Left renal pelvis (tissue), 4 donors: ENCODE measurements at places on chromosomes 1 and 21.

GRCh38 chr21:42635848-42636519 lies 17.4 kb upstream of the PDE9A start:
- DNase-seq = no peak

- DNase-seq = no peak
Observed at GRCh38 chr1:93629101-93630059, 52.3 kb downstream of the BCAR3 start.

GRCh38 chr1:148318123-148318903 lies 164.8 kb downstream of the PPIAL4G start:
- DNase-seq = no peak

DNA sequence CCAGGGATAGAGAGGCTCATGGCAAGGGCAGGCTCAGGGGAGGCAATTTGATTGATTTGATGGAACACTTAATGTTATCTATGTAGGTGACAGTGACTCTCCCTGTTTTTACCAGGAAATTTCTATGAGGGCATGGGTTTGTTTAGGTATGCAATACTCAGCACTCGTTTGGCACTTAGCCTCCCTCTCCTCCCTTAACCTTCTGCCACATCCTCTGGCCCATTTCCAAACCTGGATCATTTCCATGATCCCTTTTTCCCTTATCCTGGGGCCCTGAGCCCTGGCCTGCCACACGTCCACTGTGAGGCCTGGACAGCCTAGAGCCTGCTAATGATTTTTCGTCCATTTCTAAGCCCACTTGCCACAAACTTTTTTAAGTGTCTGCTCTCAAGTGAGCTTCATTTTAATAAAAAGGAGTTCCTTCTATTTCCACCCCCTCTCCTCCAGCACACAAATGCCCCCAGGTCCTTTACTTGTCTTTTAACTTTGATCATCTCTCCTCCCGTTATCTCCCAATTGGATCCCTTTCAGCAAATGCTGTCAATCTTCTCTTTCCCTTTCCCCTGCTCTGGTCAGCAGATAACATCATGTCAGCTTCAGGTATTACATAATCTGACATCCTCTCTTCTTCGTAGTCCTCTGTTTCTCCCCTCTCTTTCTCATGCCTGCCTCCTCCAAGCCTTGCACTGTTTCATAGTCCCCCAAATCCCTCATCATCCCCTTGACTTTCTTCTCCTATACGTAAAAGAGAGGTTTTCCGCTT lies 37.8 kb upstream of the GADD45A start:
- DNase-seq = no peak

GRCh38 chr1:215226757-215227156 lies 144.2 kb downstream of the KCNK2 start:
- no peak for DNase-seq

- no peak for DNase-seq
Observed at GRCh38 chr21:37627074-37627473, 260.5 kb downstream of the DYRK1A start.

DNA sequence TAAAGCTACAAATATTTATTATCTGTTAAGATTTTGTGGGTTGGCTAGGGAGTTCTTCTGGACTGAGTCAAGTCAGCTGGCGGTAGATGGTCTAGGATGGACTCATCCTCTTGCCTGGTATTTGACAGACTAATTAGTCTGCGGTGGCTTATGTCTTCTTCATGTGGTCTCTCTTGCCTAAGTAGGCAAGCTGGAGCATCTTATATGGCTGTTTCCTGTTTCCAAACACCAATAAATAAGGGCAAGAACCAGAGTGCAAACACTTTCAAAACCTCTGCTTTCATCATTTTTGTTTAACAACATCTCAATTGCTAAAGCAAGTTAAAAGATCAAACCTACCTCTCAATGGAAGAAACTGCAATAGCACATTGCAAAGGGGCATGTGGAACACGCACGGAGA lies 484.8 kb downstream of the PTPRC start:
- DNase-seq = no peak

DNA sequence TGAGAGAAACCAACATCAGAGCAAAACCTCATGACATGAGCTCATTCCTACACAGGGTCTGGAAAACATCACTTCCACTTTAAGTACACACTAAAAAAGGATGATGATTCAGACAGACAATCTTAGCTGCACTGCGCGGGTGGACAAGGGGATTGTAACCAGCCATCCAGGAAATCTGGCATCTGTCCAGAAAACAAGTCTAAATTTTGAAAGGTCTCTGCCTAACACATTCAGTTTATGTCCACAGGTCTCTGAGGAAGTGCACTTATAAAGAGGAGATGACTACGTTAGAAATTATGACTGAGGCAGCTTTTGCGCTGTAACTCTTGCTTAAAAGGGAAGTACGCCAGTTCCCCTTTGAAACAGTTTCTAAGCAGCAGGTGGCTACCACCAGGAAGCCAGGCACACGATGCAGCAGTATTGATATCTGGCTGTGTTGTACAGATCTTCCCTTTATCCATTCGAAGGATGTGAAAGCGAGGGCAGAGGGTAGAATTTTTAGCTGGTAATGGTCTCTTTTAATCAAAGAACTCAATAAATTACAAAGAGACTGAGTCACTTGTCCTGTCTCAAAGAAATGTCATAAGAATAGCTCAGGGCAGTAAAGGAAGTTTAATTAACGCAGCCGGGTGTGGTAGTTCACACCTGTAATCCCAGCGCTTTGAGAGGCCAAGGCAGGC lies 128.0 kb downstream of the SETD4 start:
- DNase-seq = no peak

- no peak for DNase-seq
Observed at GRCh38 chr1:60427194-60427593, 353.6 kb upstream of the C1orf87 start.

GRCh38 chr1:178284058-178284457 lies 190.2 kb downstream of the RASAL2 start:
- no peak for DNase-seq

GRCh38 chr1:927748-928147 lies 4.0 kb downstream of the SAMD11 start:
- no peak for DNase-seq

DNA sequence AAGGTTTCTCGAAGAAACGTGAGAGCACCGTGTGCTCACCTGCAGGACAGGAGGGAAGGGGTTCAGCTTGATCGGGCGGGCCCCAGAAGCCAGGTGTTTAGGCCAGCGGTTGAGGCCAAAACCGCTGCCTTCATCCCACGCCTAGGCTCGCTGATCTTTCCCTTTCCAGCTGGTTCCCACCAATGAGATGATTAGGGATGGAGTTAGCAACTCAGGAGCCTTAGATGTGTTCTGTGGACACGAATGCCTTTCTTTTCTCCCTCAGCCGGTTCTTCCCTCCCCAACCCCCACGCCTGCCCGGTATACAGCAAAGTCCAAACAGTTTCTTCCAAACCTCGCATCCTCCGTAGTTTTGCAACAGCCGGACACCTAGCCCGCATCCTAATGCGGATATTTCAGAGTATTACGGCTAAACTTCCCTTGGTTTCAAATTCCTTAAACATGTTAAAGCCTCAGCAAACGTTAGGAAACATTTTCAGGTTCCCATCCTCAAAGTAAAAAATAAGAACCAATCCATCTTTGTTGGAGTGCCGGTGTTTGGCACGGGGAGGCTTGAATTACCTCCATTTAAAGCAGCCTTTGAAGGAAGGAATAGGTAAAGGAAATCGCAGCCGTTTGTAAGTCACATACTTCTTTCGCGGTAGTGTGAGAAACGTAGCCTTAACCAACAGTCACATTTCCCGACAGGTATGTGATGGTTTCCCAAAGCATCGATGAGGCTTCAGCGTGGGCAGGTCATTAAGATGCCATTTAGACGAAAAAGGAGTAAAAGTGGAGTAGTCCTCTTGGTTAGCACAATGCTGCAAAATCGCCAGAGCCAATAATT lies 1.1 kb downstream of the LRRC8C start:
- peak; percentile 20 for DNase-seq

DNA sequence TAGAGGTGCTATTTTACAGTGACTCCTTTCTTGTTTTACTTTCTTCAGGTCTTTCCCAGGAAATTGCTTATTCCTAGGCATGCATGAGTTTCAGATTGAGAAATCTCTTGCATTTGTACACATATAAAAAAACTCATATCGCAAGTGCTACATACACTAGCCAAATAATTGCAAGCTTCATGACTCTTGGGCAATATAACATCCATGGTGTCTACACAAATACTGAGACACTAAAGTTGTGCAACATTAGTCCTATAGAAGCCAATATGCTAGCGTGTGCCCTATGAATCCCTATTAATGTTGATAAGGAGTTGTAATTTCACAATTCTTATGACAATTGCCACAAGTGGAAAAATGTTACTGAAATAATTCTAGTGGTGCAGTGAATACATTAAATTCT lies 591.0 kb downstream of the ADGRL2 start:
- DNase-seq = no peak

GRCh38 chr1:9320520-9321479 lies 28.1 kb downstream of the SPSB1 start:
- no peak for DNase-seq

GRCh38 chr1:72241397-72241796 lies 40.9 kb downstream of the NEGR1 start:
- DNase-seq = no peak

- DNase-seq = no peak
Observed at GRCh38 chr1:10852018-10852417, 55.6 kb upstream of the CASZ1 start.

DNA sequence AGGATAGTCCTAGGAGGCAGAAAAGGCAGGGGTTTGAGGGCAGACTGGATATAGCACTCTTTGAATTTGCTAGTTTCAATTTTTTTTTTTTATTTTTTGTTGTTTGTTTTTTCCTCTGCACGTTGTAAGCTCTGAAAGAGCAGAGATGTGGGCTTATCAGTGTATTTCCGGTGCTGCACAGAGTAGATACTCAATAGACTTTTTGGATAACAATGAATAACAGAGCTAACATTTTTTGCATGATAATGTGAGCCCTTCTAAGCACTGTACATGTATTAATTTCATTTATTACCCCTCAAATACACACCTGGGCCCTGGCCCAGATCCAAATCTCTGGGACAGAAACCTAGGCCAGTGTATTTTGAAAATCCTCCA lies 17.1 kb upstream of the PARP1 start:
- DNase-seq = no peak

GRCh38 chr1:201739492-201740085 lies 89.4 kb upstream of the IPO9 start:
- DNase-seq = no peak

DNA sequence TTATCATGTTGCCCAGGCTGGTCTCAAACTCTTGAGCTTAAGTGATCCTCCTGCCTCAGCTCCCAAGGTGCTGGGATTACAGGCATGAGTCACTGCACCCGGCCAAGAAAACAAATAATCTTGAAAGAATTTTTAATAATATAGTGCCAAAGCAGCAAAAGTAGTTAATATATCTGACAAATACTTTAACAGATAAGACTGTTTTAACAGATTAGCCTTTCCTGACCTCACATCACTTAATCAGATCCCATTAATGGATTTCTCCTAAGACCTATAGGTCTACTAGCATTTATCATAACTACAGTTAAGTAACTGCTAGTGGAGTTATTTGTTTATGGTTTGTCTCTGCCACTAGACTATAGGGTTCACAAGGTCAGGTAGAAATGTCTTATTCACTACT lies 61.1 kb upstream of the HP1BP3 start:
- DNase-seq = no peak

GRCh38 chr1:166159656-166160055 lies 7.1 kb downstream of the FAM78B start:
- no peak for DNase-seq

DNA sequence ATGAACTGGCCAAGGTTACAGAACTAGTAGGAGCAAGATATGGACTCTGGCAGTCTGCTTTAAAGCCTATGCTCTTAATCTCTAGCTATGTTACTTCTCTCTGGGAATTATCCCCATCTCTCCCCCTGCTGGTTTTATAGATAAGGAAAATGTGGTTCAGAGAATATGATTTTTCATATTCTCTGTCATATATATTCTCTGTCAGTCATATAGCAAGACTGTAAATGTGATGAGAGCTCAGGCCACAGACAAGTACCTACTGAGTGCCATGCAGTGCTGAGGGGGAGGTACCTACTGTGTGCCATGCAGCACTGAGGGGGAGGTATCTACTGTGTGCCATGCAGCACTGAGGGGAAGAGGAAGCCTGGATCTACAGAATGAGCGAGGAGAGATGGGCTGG lies 220.3 kb upstream of the FGGY start:
- DNase-seq = no peak

- DNase-seq = no peak
Observed at GRCh38 chr1:59504276-59504675, 207.4 kb downstream of the FGGY start.

DNA sequence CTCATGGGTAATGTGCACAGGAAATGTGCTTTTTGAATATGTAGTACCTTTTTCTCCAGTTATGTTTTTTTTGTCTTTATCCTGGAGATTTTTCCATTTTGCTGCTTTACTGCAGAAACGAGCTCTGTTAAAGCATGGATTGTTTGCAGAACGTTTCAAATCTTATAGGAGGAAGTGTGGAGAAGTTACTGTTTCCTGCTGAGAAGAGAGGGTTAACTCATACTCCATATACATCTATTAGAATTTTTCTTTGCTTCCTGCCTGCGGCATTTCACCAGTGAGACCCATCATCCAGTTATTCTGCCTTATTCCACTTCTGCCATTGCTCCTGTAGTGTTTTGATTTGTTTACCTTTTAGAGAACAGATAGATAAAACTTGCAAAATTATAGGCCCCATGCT lies 2.0 kb downstream of the RPRD2 start:
- DNase-seq = no peak

- no peak for DNase-seq
Observed at GRCh38 chr1:211331011-211331709, 4.5 kb downstream of the TRAF5 start.

- DNase-seq = no peak
Observed at GRCh38 chr1:21818656-21819055, 6.6 kb downstream of the LDLRAD2 start.

DNA sequence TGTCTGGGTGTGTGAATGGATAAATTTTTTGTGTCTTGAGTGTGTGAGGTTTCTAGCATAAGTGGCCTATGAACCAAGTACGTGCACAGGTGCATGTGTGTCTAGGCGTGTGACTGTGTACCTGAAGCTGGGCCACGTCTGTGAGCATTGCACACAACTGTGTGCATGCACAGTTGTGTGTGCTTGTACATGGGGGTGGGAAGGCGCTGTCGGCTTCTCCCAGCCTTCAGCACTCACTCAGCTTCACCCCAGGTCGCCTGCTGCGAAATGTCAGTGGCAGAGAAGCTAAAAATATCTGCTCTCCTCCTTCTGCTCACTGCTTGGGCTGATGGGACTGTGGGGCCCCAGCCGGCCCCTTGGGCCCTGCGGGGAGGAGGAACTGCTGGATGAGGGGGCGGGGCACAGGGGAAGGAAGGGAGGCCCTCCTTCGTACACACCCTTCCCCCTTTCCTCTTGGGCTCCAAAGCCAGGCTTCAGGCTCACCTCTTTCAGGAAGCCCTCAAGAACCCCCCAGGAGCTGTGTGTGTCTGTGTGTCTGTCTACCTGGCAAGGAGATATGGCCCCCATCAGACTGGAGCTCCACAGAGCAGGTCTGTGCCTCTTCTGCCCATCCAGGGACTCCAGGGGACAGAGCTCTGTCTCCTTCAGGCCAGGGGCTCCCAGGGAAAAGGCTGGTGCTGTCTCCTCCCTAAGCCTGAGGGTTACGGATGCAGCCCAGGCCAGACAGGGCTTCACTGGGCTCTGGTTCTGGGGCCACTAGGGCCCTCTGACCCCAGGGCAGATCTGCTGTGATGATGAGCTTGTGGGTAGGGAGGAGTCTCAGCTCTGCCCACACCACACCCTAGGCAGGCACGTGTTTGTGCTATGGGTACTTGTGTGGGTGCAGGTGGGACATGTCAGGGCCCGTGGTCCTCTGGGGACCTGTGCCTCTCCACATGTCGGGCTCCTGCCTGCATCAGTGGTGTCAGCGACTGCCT lies 35.6 kb upstream of the WASF2 start:
- peak; percentile 65 for DNase-seq
